ENCODE measurements at places on chromosomes 16 and 17.
A peak's percentile ranks its signal among the peaks of the same experiment; 100 is the strongest.

- no peak for DNase-seq
Observed at GRCh38 chr17:40073454-40074174, 10.8 kb downstream of the THRA start.

GRCh38 chr17:1159431-1160180 is 20.2 kb downstream of the ABR start:
- DNase-seq, result no peak

DNA sequence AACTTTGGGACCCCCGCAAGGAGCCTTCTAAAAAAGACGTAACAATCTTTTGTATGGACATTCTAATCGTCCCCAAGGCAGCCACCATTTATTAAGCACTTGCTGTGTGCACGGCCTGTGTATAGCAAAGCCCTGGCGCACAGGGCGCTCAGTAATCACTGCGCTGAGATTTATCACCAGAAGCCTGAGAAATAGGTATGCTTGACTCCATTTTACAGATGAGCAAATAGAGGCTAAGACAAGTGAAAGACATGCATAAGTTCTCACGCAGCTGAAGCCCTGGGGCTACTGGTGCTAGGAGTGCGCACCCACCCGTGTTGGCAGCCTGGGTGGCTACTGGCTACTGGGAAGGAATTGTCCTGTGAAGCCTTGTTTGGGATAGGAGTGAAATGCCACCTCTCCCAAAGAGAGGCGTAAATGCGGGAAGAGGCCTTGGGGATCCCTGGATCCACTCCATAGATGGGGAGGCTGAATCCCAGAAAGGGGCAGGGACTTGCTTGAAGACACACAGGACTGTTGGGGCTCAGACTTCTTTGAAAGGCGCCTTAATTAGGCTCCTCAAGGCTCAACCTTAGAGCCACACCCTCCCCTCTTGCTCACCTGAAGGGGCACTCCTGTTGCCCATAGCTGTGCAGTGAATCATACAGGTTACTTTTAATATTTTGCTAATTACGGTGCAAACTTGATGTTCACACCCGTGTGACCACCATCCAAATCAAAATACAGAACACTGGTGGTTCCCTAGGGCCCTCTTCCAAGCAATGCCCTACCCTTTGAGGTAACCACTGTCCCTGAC is 634 bp upstream of the NATD1 start:
- DNase-seq, result no peak

DNA sequence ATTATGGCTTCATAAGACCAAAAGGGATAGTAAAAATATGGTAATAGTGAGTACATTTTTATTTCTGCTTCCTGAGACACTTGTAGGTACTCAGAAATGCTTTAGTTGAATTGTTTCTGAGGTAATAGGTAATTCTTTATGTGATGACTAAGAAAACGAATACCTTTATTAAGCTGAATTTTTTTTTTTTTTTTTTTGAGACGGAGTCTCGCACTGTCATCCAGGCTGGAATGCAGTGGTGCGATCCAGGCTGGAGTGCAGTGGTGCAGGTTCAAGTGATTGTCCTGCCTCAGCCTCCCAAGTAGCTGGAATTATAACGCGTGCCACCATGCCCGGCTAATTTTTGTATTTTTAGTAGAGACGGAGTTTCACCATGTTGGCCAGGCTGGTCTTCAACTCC is 1.9 kb downstream of the RAD51C start:
- DNase-seq, result no peak

DNA sequence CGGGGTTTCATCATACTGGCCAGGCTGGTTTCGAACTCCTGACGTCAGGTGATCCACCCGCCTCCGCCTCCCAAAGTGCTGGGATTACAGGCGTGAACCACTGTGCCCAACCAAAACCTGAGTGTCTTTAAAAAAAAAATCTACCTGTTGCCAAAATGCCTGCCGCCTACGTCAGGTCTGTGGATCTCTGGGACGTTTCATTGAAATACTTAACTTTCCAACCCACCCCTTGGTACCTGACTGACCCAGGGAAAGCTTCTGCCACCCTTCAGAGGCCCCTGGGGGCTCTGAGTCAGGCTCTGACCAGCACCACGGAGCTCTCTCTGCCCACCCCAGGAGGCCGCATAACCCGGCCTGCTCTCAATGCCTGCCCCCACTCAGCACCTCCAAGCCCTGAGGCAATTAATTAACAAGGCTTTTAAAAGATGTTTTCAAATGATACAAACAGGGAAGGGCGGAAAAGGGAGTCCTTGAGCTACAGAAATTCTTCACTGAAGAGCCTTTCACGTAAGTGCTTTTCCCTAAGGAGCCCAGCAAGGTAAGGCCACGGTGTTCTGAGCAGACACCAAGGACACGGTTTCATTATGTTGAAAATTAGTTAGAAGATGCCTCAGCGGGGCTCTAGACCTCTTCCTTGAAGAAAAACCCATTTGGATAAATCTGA is 29.3 kb upstream of the GSG1L start:
- no peak for DNase-seq

- no peak for DNase-seq
Observed at GRCh38 chr16:2244301-2244700, 7.1 kb downstream of the ECI1 start.

DNA sequence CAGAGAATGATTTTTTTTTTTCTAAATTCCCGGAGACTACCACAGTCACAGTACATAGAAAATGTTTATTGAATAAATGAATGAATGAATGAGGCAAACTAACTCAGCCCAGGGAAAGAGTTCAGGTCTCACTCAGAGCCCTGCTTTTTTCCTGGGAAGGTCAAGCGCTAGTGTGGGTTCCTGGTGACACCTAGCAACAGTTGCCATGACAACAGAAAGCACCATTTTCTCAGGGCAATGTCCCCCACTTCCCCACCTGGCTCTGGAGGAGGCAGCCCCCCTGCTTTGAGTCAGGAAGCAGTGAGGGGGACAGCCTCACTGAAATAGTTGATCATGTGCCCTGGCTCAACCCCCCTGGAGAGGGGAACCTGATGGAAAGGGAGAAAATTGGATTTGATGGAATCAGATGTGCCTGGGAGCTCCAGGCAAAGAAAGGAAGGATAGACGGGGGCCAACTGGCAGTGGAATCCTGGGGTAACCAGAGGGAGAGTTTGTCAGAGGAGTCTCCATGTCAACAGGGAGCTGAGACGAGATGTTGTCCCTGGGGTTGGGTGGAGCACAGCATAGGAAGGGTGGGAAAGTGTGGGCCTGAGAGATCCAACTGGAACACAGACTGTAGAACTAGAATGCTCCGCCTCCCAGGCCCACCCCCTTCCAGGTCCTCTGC is 242.2 kb upstream of the CCL2 start:
- DNase-seq, result no peak

- DNase-seq, result no peak
Observed at GRCh38 chr16:11481987-11482386, 104.7 kb downstream of the LITAF start.

DNA sequence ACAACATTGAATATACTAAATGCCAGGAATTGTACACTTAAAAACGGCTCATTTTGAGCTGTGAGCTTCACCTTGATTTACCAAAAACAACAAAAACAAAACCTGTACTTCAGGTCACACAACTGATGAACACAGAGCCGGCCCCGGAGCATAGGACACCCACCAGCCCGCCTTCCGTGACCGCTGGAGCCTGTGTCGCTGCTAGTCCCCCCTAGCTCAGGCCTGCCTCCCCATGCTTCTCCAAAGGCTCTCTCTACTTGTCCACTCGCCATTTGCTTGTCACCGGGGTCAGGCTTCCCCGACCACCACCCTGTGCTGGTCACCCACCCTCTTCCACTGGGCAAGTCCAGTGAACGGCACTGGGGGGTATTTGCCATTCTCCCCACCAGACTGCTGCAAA is 113.8 kb upstream of the TNRC6C start:
- no peak for DNase-seq

DNA sequence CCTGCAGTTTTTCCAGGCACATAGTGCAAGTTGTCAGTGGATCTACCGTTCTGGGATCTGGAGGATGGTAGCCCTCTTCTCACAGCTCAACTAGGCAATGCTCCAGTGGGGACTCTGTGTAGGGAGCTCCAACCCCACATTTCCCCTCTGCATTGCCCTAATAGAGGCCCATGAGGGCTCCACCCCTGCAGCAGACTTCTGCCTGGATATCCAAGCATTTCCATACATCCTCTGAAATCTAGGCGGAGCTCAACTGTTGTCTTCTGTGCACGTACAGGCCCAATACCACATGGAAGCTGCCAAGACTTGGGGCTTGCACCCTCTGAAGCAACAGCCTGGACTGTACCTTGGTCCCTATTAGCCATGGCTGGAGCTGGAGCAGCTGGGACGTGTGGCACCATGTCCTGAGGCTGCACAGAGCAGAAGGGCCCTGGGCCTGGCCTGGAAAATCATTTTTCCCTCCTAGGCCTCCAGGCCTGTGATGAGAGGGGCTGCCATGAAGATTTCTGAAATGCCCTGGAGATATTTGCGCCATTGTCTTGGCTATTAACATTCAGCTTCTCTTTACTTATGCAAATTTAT is 10.9 kb upstream of the MILR1 start:
- DNase-seq, result no peak

DNA sequence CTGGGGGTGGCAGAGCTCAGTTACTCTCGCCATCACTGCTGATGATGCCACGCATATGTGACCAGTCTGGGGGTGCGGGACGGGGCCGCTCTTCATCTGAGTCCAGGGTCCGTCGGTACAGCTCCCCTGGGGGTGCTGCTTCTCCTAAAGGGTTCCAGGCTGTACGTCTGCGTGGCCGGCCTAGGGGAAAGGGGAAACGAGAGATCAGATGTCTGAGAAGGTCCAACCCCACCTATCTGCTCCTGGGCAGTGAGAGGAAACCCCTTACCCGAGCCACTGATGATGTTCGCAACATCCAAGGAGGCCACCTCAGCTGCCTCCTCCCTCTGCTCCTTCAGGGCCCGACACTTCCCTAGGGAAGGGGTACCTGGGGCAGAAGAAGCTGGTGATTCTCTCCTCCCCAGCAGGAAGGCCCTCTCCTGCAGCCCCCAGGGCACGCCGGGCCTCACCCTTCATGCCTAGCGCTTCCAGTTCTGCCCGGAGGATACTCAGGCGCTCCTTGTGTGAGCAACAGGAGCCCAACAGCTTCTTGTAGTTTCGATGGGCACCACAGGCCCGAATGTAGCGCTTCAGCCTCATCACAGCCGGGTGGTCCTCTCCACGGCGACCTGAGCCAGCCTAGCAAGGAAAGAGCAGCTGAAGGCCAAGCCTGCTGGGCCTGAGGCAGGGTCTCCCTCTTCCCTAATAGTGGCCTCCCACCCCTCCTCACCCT is 2.1 kb downstream of the HIRIP3 start:
- DNase-seq, result no peak

DNA sequence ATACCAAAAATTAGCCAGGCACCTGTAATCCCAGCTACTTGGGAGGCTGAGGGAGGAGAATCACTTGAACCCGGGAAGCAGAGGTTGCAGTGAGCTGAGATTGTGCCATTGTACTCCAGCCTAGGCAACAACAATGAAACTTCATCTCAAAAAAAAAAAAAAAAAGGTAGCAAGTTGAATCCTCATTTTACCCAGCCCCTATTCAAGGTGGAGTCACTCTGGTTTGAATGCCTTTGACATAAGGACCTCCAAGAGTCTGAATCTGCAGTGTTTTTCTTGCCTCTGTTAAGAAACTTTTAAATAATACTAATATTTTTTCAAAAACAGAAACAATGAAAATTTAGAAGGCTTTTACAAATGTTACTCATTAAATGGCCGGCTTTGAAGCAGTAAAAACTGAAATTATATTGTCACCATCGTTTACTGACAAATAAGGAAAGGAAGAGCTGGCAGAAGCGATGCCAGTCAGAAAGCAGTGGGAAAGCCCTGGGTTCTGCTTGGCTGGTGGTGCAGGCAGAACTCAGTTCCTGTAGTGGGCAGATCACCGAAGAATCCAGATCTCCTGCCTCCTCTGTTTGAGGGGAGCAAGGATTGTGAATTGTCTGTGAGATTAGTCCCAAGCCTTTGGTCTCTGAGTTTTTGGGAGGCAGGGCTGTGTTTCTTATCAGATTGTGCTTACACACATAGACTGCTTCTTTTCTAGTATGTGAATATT is 99.7 kb upstream of the HAS3 start:
- no peak for DNase-seq

DNA sequence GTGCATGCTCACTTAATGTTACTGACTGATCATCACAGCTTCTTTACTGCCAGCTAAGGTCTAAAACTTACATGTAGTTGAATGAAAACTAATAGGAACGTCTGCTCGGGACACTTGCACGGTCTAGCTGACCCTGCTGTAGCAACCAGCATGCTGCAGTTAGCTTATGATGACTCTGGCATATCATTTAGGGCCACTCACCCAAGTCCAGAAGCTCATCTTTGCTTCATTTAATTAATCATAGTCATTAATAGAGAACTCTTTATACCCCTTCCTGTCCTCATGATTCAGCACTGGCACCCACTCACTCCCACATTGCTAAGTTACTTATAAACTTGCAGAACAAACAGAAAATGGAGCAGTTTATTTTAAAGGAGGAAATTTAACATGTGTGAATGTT is 136.3 kb downstream of the NLK start:
- DNase-seq, result no peak

DNA sequence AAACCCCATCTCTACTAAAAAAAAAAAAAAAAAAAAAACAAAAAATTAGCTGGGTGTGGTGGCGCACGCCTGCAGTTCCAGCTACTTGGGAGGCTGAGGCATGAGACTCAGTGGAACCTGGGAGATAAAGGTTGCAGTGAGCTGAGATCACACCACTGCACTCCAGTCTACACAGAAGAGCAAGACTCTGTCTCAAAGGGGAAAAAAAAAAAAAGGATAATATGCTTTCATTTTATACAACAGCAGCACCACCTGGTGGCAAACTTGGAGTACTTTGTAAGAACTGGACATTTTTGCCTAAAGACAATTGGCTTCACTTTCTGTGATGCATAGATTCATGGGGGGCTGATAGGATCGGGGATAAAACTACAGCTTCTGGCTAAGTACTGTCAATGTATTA is 8.5 kb downstream of the CHTF8 start:
- peak; percentile 58 for DNase-seq

DNA sequence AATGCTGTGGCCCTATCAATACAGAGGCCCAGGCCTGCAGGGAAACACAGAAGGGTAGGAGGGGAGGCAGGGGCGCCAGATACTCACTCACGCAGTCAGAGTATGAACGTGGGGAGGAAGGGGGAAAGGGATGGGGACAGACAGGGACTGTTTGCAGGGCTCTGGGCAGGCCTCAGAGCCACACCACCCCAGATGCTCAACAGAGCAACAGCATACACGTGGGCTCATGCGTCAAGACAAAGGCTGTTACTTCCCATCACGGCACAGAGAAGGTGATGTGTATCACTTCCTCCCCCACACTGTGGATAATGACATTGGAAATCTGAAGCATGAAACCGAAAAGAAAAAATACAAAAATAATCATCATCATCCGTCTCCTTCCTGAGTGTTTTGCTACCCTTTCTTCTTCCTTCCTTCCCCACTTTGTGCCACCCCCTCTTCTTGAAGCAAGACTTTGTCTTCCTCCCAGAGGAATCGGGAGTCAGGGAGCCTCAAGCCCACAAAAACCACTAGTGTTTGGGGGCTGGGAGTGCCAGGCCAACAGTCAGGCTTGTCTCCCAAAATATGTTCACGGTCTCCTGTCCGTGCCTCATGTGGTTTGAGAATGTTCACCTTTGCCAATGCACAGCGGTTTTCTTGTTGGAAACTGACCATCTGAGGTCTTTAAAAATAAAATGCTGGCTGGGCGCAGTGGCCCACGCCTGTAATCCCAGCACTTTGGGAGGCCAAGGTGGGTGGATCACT is 20.1 kb downstream of the SLC39A11 start:
- no peak for DNase-seq
